ENCODE measurements at places on chromosomes 7 and 10.
A peak's percentile ranks its signal among the peaks of the same experiment; 100 is the strongest.

GRCh38 chr10:118521415-118522117, 73.9 kb downstream of the PRLHR start:
- DNase-seq, result no peak

- DNase-seq, result no peak
Measured at GRCh38 chr7:8155836-8156235, 106.1 kb downstream of the ICA1 start.

DNA sequence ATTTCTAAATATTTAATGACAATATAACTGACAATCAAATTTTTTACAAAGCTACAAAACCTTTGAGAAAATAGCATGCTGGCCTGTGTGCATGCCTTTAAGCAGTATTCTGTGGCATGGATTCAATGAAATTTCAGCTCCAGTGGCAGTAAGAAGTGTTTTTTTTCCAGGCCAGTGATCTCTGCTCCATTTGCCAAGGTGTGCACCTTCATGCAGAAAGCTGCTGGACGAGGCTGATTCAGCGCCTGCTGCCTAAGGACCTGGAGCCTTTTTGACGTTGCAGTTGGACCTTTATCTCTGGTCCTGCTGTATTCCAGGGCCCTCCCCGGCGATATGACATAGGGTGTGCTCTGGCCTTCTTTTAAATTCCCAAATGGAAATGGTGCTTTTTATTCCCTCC, 26.6 kb downstream of the VWC2 start:
- DNase-seq, result no peak

- peak; percentile 46 for DNase-seq
Measured at GRCh38 chr10:86439544-86439943, 72.9 kb upstream of the GRID1 start.

DNA sequence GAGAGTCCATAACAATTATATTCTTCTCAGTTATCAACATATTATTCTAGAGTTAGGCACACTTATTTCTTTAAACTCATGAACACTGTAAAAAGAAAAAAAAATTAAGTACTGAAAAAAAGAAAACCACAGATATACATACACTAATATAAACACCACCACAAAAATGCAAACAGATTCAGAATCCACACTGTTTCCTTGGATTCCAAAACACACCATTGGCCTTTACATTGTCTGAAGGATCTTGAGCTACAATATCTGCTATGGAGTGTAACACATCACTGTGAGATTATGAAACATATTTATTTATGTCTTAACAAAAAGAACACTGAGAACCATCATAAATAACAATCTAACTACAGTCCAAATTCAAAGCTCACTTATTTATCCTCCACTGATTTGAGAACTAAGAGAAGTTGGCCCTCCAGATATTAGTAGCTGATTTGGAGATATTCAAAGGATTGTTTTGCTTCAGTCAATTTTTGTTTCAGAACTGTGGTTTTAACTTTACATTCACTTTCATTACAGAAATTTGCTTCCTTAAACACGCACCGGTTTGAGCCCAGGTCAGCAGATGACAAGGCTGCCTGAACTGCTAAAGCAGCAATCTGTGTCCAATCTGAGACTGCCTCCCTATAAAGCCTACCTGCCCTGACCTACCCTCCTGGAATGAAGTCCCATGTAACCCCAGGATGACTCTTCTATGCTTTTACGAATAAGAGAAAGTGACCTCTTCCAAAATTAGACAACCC, 47.0 kb upstream of the CDK1 start:
- DNase-seq, result no peak

DNA sequence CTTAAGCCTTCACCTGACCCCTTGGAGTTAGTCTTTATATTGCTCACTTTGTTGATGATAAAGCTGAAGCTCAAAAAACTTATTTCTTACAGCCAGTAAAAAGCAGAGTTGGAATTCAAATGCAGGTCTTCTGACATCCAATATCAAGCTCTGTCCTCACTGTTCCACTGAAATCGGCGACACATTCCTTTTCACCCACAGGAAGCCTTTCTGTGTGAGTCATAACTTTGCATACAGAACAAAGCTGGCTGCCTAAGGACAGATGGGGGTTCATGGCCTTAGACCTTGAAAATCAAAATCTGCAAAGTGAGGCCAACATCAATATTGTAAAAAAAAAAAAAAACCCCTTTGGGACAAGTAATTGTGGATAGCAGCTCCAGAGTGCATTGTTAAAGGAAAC, 21.8 kb upstream of the AKR1B1 start:
- peak; percentile 78 for DNase-seq

- DNase-seq, result no peak
Measured at GRCh38 chr7:30466266-30466665, 12.3 kb downstream of the NOD1 start.

GRCh38 chr7:2670720-2671391, 17.1 kb upstream of the AMZ1 start:
- DNase-seq, result peak; percentile 88

DNA sequence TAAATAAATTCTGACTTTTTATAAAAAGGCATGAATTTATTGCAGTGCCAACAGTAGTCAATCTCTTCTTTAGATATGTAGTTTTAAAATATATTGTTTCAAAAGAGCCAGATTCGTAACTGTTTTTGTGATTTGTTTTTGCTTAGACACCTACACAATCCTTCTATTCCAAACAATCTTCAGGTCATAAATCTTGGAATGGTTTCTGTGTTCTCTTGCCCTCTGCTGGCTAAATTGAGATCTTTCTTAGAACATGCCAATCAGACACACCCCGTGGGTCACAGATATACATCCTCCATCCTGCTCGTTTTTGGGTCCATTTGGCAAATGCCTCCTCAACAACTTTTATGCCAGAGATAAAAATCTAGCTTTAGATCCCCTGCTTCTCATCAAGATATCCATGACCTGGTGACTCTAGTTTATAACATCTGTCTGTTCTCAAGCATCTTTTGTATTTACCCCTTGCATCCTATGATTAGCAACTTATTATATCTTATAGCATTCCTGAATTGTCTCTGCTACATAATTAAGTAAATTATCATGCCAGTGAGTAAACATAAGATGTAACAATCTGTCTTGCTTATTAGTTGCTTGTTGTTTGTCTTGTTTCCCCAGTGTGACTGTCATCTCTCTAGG, 35.3 kb upstream of the IFRD1 start:
- peak; percentile 41 for DNase-seq

GRCh38 chr10:77034240-77034639, 603.4 kb downstream of the KCNMA1 start:
- no peak for DNase-seq

DNA sequence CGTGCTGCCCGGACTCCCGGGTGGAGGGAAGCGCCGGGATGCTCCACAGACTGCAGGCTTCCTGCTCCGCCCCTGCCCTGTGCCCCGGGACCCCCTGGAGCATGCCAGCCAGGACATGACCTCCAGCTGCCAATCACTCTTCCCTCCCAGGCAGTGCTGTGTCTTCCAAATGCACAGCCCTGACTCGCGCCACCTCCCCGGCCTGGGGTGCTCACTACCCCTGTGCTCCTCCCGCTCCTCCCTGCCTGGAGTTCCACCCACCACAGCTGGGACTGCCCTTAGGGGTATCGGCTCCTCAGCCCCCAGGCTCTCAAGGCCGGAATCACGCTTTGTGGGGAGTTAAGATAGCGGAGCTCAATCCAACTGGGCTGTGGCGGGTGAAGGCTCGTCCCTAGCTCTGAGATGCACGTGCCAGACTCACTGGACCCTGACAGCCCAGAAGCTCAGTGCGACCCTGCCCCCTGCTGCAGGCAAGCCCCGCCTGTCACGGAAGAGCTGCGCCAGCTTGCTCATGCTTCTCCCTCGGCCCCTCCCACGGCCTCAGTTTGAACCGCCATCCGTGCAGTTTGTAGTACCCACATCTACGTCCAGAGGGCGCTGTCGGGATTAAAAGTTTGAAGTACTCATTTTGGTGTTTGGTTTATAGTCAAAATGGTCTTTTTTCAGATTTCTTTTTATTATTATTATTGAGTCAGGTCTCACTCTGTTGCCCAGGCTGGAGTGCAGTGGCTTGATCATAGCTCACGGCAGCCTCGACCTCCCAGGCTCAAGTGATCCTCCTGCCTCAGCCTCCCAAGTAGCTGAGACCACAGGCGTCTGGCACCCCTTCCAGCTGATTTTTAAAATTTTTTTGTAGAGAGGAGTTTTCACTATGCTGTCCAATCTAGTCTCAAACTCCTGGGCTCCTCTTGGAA, 142.5 kb upstream of the TCERG1L start:
- DNase-seq, result no peak

GRCh38 chr10:78706256-78706655, 362.5 kb upstream of the ZMIZ1 start:
- no peak for DNase-seq

DNA sequence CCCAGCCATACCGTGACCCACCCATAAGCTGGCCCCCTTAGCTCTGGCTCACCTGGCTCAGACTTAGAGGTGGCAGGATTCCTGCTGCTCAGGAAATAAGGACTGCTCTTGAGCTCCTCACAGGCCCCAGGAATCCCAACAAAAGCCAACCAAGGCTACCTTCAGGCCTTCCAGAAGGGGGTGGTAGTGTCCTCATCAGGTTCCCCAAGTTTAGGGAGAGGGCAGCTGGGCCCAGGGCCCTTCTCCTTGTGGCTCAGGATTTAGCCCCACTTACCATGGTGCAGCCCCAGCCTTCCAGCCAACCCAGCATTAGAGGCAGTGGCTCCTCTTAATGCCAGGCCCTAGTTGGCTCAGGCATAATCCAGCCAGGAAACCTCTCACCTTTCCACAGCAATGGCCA, 23.5 kb downstream of the NPFFR1 start:
- no peak for DNase-seq

GRCh38 chr7:66970310-66970709, 25.1 kb downstream of the SBDS start:
- no peak for DNase-seq

DNA sequence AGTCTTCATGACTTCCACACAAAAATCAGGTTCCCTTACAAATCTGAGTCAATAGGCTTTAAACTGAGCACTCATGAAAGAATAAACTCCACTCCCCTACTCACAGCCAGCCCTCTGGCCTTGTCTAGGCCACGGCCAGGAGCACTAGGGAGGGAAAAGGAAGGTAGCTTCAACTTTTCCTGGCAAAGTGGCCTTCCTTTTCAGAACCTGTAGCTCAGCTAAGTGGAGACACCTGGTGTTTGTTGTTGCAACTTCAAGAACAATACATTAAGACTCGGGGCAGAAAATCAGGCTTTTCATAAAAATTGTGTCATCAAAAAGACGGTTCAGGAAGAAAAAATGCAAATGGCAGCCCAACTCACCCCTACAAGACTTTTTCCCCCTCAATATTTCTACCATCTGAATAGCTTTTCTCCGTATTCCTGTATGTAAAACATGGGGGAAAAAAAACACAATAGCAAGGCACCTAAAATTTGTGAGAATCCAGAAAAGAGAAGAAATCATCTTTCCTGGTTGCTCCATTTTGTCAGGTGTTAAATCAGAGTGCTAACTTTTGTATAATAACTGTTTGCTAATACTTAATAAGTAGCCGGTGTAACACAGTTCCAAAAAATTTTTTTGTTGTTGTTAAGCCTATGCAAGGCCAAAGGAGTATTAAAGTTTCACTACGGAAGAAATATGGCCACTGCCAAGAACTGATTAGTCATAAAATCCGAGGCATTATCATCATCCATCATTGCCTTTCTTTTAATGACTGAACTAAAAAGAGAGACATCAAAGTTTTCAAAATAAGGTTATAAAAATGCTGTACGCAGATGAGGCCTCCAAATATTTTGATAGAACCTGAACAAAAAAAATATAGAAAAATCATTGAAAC, 66.2 kb upstream of the ARID5B start:
- peak; percentile 30 for DNase-seq

DNA sequence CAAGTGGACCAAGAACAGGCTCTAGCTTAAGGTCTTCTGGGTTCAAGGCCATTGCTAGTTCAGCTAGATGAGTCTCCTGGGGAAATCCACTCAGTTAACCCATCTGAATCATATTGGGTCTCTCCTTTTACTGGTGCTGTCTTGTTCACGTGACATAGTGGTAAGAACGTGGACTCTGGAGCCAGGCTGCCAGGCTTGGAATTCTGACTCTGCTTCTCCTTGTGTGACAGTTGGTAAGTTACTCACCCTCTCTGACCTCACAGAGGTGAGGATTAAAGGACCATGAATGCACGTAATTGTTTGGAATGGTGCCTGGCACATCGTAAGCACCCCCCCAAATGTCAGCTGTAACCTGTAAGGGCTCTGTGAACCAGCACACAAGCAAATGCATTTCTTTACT, 9.7 kb upstream of the CALU start:
- DNase-seq, result no peak

GRCh38 chr7:118183428-118183785, 557 bp upstream of the LSM8 start:
- DNase-seq, result peak; percentile 17

- DNase-seq, result no peak
Measured at GRCh38 chr10:3354174-3354900, 181.8 kb upstream of the PITRM1 start.

GRCh38 chr10:26318672-26319071, 102.1 kb downstream of the GAD2 start:
- DNase-seq, result no peak

- no peak for DNase-seq
Measured at GRCh38 chr10:86664341-86665217, 3.7 kb upstream of the LDB3 start.

DNA sequence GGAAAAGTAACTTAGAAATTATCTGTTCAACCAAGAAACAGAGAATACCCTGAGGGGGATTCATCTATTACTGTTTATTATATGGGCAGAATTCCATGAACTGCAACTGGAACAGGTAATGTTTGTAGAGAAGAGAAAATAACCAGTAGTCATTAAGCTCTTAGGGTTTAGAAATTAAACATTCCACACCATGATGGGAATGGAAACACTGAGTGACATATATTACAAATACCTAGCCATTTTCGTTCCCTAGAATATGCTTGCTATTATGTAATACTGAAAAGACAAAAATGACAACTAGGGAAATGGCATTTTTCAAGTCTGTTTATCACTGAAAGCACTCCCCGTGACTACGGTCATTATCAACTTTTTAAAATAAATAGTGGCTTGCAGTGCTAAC, 1007.4 kb downstream of the GATA3 start:
- DNase-seq, result no peak

- DNase-seq, result no peak
Measured at GRCh38 chr10:62333135-62333889, 40.9 kb upstream of the ZNF365 start.

DNA sequence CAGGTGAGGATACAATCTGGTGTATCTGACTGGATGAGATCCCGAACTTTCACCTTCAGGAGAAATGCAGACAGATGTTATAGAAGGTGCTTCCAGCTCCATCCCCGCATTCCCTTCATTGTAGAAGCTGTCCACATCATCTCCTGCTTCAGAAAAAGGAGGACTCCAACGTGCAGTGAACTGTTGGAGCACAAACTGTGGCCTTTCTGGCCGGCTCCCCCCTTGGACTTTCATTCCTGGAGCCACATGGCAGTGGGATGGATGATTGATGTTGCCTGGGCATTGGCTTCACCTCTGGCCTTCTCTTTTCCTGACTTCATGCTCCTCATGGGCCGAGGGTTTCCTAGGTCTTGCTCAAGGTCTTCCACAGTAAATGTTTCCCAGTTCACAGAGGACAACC, 29.6 kb upstream of the ZNF273 start:
- no peak for DNase-seq

GRCh38 chr10:131730771-131731497, 169.9 kb upstream of the PPP2R2D start:
- no peak for DNase-seq
